ENCODE measurements at places on chromosomes 3 and 15.

GRCh38 chr3:18725668-18726407 lies 300.7 kb upstream of the SATB1 start:
- DNase-seq, result no peak

- no peak for DNase-seq
These were observed 8.8 kb downstream of the CHST2 start for GRCh38 chr3:143128227-143128955.

- DNase-seq, result no peak
These were observed 440.7 kb upstream of the THBS1 start for GRCh38 chr15:39140060-39140604.

GRCh38 chr15:96348112-96349027 lies 17.9 kb downstream of the NR2F2 start:
- no peak for DNase-seq

GRCh38 chr15:81279621-81280485 lies 44.1 kb downstream of the STARD5 start:
- DNase-seq, result no peak

- DNase-seq, result no peak
These were observed 26.0 kb downstream of the NBEAL2 start for GRCh38 chr3:47005212-47006144.

DNA sequence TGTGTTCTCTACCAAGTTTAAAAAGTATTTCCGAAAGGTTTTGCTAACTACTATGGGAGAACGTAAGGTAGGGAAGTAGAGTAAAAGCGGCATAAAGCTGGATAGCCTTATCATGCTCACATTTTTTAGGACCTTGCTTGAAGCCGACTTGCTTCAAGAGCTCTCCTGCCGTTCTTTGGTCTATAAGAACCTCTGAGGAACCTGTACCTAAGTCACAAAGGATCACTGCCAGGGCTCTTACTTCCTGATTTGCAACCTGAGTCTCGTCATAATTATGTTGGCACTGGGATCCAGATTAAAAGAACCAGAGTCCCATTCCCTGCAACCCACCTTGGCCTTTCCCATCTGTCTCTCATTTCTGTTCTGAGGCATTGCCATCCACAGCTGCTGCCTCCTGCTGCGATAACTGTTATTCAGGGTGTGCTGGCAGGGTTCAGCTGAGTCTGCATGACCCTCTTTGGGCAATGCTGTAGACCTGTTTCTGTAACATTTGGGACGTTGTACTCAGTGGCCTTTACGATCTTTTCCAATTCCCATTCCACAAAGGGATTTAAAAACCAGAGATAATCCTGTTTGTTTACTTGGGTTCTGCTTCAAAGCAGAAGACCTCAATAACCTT lies 131.0 kb upstream of the UMPS start:
- no peak for DNase-seq

DNA sequence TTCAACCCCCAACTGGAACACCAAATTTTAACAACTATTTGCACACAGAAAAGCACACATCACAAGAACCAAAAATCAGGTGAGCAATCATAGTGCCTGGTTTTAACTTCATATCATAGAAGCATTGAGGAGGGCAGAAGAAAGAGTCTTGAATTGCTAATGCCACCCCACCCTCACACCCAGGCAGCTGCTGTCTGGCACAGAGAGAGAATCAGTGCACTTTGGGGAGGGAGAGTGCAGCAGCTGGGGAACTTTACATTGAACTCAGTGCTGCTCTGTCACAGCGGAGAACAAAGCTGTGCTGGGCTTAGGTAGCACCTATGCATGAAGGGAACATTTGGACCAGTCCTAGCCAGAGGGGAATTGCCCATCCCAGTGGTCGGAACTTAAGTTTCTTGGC lies 76.0 kb upstream of the KBTBD8 start:
- no peak for DNase-seq

GRCh38 chr3:50170689-50171088 lies 15.6 kb downstream of the SEMA3F start:
- no peak for DNase-seq

DNA sequence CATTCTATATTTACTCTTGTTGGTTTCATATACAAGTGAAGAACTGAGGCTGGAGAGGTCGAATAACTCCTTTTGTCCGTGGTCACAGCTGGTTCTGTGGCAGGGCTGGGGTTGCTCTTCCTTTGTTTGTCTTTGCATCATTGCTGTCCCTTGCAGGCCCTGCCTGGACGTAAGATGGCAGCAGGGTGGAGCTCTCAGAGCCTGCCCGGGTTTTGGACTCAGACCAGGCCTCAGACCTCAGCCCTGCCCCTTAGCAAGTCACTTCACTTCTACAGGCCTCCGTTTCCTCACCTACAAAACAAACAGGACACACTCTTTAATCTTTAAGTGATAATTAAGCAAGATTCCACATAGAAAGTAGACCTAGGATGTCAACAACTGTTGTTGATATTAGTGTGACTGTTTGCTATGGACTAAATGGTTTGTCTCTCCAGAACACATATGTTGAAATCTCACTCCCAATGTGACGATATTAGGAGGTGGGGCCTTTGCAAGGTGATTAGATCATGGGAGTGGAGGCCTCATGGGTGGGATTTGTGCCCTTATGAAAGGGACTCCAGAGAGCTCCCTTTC lies 65.6 kb upstream of the PLXNA1 start:
- DNase-seq, result no peak

DNA sequence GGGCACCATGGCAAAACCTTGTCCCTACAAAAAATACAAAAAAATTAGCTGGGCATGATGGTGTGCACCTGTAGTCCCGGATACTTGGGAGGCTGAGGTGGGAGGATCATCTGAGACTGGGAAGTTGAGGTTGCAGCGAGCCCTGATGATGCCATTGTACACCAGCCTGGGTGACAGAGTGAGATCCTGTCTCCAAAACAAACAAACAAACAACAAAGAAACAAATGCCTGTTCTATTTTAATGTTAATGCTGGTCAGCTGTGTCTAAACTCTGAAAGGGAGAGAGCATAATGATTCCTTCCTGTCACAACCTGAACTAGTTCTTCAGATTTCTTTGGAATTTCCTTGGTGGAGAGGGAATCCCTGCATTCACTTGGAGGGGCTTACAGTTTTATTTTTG lies 413.0 kb upstream of the TBL1XR1 start:
- DNase-seq, result no peak

DNA sequence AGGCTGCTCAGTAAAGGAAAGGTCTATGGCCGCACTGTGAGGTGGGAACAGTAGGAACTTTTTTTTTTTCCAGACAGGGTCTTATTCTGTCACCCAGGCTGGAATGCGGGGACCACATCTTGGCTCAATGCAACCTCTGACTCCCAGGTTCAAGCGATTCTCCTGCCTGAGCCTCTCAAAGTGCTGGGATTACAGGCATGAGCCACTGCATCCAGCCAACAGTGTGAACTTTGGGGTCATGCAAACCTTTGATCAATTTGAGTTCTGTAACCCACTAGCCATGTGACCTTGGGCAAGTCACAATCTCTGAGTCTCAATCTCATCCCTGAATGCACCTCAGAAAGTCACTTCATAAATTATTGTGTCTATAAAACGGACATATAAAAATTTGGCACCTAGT lies 286.8 kb upstream of the CTNNB1 start:
- no peak for DNase-seq

GRCh38 chr15:45112591-45113379 lies 1.2 kb downstream of the DUOX2 start:
- no peak for DNase-seq

- DNase-seq, result no peak
These were observed 81.3 kb upstream of the ATP10A start for GRCh38 chr15:25944386-25944785.

DNA sequence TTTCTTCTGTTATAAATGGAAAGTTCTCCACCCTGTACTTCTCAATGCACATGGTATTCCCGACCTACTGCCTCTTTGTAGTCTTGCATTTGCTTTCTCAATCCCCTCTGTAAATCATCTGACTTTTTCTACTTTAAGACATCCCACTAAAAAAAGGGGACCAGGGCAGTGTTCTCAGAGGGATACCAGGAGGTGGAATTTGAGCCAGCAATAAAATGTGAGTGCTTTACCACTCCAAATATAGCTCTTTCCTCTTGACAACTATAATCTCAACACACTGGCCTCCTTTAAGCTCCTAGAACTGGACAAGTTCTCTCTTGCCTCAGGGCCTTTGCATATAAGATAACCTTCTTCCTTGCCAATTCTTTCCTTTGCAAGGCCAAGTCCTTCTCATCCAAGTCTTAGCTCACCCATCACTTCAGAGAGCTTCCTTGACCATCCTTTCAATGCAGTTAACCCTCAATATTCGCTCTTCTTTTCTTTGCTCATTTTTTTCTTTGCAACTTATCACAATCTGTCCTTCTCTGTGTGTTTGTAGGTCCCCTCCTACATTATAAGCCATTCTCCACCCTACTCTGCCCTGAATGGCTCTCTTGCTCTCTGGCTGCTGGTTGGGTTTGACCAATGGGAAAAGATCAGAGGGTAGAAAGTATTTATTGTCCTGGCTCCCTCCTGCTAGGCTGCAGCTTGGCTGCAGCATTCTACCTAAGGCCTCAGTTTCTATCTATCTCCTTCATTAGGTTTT lies 93.4 kb downstream of the PRICKLE2 start:
- DNase-seq, result no peak

DNA sequence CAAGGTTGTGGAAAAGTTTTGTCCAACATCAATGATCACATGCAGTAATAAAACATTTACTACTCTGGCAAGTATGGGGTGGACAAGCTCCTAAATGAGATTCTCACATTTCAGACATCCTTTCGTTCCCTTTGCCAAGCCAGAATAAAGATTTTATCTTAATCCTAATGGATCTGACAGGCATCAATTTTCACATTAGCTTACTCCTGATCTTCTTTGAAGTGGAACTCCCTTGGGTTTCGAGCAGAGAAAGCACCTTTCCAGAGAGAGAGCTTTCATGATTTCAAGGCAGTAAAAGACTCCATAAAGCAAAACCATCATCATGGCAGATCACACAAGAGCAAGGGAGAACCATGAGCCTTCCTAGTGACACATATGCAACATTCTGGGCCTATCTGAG lies 27.3 kb upstream of the EID1 start:
- no peak for DNase-seq

DNA sequence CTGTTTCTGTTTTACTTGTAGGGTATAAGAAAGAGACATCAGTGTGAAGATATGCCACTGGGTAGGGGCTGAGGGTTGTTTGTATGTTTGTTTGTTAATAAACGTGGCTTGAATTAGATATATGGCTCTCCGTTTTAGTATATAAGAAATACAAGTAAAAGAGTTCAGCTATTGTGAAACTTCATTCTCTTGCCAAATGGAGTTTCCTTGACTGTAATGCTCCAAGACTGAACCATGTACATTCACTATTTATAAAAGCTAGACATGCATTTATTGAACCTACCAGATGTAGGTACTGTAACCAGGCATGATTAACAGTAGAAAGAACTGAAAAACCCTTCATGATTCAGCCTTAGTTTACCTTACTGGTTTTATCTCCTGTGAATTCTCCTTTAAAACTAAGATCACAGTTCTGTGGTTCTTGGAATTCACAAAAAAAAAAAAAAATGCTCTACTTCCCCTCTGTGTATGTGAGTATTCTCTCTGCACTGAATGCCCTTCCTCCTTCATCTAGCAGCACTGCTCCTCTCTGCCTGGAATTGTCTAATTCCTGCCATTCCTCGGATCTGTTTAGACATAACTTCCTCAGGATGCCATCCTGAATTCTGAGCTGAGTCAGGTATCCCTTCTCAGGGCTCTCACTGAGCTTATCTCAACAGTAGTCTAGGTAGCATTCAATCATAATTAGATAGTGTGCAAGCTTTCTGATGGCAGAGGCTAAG lies 504.4 kb downstream of the FHIT start:
- DNase-seq, result no peak

GRCh38 chr3:182818296-182818978 lies 25.1 kb downstream of the ATP11B start:
- no peak for DNase-seq

GRCh38 chr15:85475317-85475701 lies 94.9 kb downstream of the AKAP13 start:
- DNase-seq, result no peak

- DNase-seq, result no peak
These were observed 515 bp upstream of the EIF3J start for GRCh38 chr15:44536302-44536961.

- no peak for DNase-seq
These were observed 13.6 kb downstream of the RNF13 start for GRCh38 chr3:149826636-149827035.

DNA sequence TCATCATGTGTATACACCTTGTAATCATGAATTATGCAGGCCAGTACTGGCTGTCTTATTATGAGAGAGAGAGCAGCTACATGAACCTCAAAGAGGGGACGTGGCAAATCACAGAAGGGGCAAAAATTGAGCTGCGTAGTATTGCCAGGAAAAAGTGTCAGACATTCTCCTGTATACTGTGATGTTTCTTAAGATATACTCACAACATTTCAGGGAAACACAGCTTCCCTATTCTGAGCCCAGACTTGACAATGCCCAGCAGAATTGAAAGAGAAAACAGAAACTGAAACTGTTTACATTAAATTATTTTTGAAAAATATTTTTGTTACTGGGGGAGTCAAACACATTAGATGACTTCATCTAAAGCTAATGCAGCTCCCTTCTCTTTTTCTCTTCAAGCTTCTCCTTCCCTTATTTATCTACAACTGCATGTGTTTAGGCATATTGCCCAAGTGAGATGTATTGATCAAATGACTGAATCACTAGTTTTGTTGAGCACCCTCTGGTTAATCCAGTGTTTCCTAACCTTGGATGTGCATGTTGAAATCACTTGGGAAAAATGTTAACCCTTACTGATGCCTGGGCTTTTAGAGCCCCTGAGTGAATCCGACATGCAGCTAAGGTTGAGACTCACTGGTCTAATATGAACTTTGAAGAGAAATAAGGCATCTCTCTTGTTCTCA lies 39.5 kb downstream of the CADPS start:
- DNase-seq, result no peak

DNA sequence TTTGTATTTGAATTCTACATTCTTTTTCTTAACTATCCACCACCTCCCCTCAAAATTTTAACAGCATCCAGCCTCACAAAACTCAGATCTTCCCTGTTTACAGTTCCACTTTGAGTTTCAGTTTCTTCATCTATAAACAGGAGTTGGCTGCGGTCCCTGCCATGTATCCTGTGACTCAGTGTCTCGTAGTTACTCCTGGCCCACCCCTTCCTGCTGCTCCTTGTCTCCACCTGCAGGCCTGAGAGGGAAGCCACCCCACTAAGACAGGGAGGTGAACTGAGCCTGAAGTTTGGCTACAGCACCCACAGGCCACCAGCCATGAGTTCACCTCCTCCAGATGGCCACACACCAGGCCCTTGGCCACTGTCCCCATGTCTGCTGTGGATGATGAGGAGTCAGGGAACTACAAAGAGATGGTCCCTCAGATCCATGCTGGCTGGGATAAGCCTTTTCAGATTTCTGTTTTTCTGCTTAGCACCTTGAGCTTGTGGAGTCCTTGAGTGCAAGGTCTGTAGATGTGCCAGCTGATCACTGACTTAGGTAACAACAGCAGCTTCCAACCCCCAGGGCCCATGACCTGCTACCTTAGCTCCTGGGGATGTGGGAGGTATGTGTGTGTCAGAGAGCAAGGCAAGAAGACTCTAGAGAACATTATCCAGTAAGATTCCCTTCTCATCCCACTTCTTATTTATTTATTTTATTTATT lies 37.5 kb downstream of the CD86 start:
- DNase-seq, result no peak

GRCh38 chr3:197149-197827 lies 725 bp downstream of the CHL1 start:
- DNase-seq, result no peak

GRCh38 chr3:162534431-162534830 lies 1037.8 kb downstream of the OTOL1 start:
- no peak for DNase-seq

Data from T-helper 1 cell (primary cell).